ENCODE measurements at places on chromosomes 3 and 15. TPM values are rescaled to one million over a fixed set of nuclear protein-coding genes. Genes with fewer than 3 reads are reported as not detected.

DNA sequence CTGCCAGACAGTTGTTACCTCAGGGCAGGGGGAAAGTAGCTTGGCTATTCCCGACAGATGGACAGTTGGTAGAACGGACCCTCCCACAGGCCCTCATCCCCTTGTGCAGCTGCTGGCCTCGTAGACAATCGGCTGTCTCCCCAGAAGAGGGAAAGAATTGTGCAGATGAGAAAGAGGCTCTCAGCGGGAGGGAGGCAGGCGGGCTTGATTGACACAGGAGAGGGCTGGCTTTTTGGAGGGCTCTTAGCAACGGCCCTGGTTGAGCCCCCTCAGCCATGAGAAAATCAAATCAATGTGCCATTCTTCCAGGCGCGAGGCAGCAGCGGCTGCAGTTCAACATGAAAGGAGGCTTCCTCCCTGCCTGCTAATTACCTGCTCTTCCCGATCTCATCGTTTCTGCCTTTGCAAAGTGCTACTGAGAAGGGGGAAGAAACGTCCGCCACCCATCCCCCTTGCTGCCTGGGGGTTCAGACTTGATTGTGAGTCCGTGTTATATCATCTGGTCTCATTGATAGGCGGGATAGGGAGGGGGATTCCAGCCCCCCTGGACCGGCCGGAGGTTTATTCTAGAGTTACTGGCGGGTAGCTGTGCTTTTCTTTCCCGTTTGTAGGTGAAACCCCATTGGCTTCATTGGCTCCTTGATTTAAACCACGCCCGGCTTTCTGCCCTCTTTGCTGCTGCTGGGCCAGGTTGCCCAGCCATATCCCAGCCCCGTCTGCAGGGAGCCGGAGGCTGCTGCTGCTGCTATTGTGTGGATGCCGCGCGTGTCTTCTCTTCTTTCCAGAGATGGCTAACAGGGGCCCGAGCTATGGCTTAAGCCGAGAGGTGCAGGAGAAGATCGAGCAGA, at the start of gene TAGLN3:
TSS of gene TAGLN3 (plus strand) at position 287 of the 848 bp plus-strand sequence. CDS start at position 788, 501 bp downstream.
- peak within 1 kb of the TSS; percentile 36 for H3K4me3 ChIP-seq
- H3K36me3 ChIP-seq: no peaks in the 10 kb centered on the region
- H3K27ac ChIP-seq: no peak within 1 kb of the TSS
- DNase-seq: peak; percentile 52

DNA sequence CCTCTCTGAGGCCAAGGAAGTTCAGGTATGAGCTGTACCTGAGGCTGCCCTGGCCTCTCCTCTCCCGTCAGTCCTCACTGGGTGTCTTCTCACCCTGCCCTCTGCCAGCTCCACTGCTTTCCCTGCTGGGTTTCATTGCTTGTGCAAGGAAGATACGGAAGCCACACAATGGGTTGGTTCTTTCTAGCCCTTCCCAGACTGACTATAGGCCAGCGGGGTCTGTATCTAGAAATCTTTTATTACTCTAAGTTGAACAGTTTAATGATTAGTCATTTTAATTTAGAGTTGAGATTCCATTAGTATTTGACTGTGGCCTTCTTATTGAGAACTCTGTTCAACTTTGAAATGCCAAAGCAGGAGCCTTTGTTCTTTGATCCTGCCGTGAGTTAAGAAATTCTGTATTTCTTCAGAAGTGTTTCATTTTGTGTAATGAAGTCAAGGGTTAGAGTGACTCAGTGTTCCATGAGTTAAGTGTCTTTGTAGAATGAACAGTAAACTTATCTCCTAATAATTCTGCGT, 16.2 kb downstream of the C3orf62 start:
- H3K27ac ChIP-seq: no peak overlapping the region
- no peaks in the 10 kb centered on the region for H3K36me3 ChIP-seq
- H3K4me3 ChIP-seq: no peak overlapping the region
- DNase-seq: no peak

DNA sequence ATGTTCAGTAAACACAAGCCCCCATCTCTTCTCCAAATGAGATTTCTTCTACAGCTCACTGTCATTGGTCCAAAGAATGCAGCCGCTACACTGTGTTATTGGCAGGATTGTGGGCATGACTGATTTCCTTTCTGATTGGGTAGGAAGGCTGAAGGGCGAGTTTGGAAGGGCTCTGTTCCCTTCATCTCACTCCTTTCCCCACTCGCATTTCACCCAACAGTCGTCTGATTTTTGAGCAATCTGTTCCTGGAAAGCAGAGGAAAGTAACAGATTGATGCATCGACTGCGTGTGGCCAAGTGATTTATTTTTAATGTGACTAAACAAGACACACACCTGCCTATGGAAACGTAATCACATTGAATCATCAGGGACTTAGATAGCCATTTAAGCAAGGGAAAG, 55.5 kb downstream of the NOX5 start:
- H3K27me3 ChIP-seq: no peaks in the 10 kb centered on the region
- peaks cover 11% of the 10 kb centered on the region for H3K4me1 ChIP-seq
- no peaks in the 10 kb centered on the region for H3K36me3 ChIP-seq
- H3K27ac ChIP-seq: no peak overlapping the region
- DNase-seq: no peak

DNA sequence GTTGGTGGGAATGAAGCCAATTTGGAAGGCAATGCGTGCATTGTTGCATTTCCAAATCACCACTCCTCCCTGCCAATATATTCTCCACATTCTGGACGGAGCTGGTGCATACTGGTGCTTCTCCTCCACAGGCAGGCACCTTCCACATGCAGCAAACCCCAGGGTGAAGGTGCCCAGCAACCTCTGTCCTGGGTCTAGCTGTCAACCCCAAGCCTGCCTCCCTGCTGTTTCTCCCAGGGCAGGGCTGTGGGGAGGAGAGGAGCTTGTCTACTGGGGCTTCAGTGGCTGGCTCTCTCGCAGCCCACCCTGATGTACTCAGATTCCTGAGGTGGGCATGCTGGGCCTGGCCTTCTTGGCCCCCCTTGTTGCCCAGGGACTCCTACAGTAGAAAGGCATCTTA, 20.1 kb downstream of the GASK1A start:
- no peaks in the 10 kb centered on the region for H3K27me3 ChIP-seq
- H3K36me3 ChIP-seq: no peaks in the 10 kb centered on the region
- H3K4me1 ChIP-seq: no peaks in the 10 kb centered on the region
- H3K27ac ChIP-seq: no peak overlapping the region

DNA sequence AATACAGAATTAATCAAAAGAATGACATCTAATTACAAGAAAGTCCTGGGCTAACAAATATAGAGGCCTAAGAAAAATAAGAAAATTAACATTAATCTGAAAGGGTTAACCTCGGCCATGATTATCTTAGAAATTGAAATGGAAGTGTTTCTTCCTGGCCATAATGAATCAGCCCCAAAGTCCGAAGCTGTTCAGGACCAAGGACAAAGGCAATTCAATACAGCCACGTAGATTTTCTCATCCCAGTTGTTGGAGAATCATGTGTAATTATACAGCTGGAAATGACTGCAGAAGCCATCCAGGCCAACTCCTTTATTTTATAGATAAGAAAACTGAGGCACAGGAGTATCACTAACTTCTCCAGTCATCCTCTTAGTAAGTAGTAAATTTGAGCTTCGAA, 38.0 kb upstream of the GBE1 start:
- no peak overlapping the region for H3K4me3 ChIP-seq
- H3K36me3 ChIP-seq: no peaks in the 10 kb centered on the region
- H3K4me1 ChIP-seq: no peaks in the 10 kb centered on the region
- no peak for DNase-seq
- no peaks in the 10 kb centered on the region for H3K27me3 ChIP-seq

DNA sequence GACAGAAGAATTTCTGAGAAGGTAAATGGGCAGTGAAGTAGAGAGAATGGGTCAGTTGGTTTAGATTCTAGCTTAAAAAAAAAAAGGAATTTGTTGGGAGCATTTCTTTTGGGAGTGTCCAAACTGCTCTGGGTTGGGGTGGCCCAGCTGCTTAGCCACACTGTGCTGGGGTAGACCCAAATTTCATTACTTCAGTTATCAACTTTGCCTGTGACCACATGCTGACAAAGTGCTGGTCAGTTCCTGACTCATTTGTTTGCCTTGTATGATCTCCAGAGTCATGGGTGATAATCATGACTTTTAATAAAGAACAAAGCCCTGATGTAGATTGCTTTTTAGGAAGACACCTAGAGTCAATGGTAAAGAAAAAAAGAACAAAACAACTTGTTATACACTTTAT, 121.5 kb upstream of the FGF7 start:
- no peaks in the 10 kb centered on the region for H3K27me3 ChIP-seq
- no peak overlapping the region for H3K27ac ChIP-seq
- H3K36me3 ChIP-seq: peaks cover 3% of the 10 kb centered on the region

- DNase-seq: no peak
- no peak overlapping the region for H3K4me3 ChIP-seq
- H3K27me3 ChIP-seq: no peaks in the 10 kb centered on the region
- H3K36me3 ChIP-seq: no peaks in the 10 kb centered on the region
These were observed 387.8 kb downstream of the LSAMP start for GRCh38 chr3:116057400-116058006.

DNA sequence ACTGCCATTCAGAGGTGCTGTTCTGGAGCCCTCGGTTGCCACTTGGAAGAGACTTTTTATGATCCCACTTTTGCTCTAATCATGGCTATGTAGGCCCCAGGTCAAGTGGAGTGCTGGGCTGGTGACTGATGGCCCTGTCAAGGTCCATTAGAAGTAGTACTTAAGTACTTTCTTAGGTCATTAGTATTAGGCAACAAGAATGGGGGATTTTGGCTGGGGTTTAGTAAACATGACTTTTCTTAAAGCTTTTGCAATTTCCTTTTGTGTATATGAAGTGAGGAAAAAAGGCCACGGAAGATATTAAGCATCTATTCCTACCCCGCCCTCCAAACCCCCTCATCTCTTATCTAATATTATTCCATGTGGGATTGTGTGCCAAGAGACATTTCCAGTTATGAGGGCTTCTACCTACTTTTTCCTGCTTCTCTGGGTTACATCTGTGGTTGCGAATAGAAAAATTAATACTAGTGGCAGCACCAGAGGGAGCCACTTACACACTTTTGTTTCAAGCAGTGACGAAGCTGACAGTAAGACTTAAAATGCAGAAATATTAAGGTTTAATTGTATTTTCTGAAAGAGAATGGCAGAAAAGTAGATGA, 13.9 kb downstream of the NLGN1 start:
- DNase-seq: no peak
- H3K27ac ChIP-seq: no peak overlapping the region
- H3K4me1 ChIP-seq: no peaks in the 10 kb centered on the region
- H3K4me3 ChIP-seq: no peak overlapping the region
- no peaks in the 10 kb centered on the region for H3K36me3 ChIP-seq
- H3K27me3 ChIP-seq: no peaks in the 10 kb centered on the region

DNA sequence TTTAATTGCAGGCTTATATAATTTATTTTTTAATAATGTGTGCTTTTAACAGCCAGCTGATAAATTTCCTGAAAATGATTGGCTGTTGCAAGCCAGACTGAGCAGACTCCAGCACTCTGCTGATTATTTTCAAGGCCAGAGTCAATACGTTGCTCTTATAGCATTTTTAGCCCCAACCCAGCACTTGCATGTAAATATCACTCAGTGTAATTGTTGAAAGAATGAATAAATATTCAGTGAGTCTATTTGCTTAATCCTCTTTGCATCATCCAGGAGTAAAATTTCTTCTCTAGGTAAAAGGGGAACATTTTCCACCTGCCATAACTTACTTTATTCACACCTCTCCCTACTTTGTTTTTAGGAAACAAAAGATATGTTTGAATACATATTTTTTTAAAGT, 2.9 kb downstream of the GABRR3 start:
- no peak overlapping the region for H3K27ac ChIP-seq
- DNase-seq: no peak
- H3K36me3 ChIP-seq: no peaks in the 10 kb centered on the region
- peaks cover 4% of the 10 kb centered on the region for H3K27me3 ChIP-seq

GRCh38 chr3:71051893-71052687, 531.4 kb downstream of the FOXP1 start:
- H3K27me3 ChIP-seq: no peaks in the 10 kb centered on the region
- no peak overlapping the region for H3K4me3 ChIP-seq
- peaks cover 8% of the 10 kb centered on the region for H3K36me3 ChIP-seq
- no peak overlapping the region for H3K27ac ChIP-seq

DNA sequence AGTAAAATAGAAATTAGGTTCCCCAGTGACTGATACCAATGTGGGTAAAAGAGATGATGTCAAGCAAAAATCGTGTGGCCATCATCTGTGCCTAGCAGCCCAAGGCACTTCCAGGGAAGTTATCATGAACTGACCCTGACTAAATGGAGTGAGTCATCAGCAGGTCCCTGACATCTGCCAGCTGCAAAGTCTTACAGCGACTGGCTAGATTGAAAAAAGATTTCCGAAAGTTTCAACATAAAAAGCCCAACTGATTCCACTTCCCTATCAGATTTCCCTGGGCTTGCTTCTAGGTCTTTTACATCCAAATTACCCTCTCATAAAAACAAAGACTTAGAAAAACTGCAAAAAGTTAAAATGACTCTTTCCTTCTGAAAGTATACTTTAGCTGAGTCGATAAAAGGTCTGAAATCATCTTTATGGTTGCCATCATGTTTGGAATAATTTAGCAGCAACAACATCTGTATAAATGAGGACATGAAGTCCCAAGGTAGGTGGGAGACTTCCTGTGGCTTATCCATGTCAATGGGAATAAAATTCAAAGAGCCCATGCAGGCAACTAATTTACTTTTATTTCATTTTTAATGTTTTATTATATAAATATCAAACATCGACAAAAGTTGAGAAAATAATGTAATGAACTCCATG, 342.8 kb downstream of the ERC2 start:
- H3K27ac ChIP-seq: no peak overlapping the region
- H3K4me3 ChIP-seq: no peak overlapping the region
- no peak for DNase-seq
- H3K27me3 ChIP-seq: no peaks in the 10 kb centered on the region
- no peaks in the 10 kb centered on the region for H3K36me3 ChIP-seq
- H3K4me1 ChIP-seq: no peaks in the 10 kb centered on the region

- no peak overlapping the region for H3K4me3 ChIP-seq
- DNase-seq: no peak
- H3K27me3 ChIP-seq: no peaks in the 10 kb centered on the region
- no peak overlapping the region for H3K27ac ChIP-seq
These were observed 88.6 kb downstream of the SEC22A start for GRCh38 chr3:123290107-123290930.

GRCh38 chr3:140234256-140234655, 299.3 kb downstream of the CLSTN2 start:
- no peaks in the 10 kb centered on the region for H3K36me3 ChIP-seq
- no peaks in the 10 kb centered on the region for H3K27me3 ChIP-seq

Gene DLG1
- total RNA-seq: 189 TPM

Gene GPR87
- total RNA-seq: not detected

Gene SERINC4
- 0.33 TPM for total RNA-seq

Gene ATP13A5
- total RNA-seq: 3.5 TPM

Gene CPNE4
- not detected for total RNA-seq

Gene MME
- total RNA-seq: 9.1 TPM

Gene CHRNB4
- total RNA-seq: not detected

All from thyroid gland (tissue), 4 donors.